ENCODE measurements at places on chromosomes 2 and 18.

DNA sequence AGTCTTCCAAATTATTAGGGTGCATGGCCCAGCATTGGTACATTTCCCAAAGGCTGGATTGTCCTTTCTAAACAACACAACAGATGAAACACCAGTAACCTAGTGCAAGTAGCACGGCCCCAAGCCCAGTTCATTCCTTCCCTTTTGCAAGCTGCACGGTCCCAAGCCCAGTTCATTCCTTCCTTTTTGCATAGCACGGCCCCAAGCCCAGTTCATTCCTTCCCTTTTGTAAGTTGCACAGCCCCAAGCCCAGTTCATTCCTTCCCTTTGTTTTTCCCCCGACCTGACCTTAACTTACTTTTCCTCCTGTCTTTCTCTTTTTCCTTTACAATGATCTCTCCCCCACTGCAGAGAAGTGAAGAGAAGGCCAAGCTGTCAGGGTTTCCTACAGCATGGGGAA, 60.9 kb downstream of the C18orf63 start:
- DNase-seq: no peak

GRCh38 chr18:27022477-27022876, 157.0 kb upstream of the AQP4 start:
- no peak for DNase-seq

DNA sequence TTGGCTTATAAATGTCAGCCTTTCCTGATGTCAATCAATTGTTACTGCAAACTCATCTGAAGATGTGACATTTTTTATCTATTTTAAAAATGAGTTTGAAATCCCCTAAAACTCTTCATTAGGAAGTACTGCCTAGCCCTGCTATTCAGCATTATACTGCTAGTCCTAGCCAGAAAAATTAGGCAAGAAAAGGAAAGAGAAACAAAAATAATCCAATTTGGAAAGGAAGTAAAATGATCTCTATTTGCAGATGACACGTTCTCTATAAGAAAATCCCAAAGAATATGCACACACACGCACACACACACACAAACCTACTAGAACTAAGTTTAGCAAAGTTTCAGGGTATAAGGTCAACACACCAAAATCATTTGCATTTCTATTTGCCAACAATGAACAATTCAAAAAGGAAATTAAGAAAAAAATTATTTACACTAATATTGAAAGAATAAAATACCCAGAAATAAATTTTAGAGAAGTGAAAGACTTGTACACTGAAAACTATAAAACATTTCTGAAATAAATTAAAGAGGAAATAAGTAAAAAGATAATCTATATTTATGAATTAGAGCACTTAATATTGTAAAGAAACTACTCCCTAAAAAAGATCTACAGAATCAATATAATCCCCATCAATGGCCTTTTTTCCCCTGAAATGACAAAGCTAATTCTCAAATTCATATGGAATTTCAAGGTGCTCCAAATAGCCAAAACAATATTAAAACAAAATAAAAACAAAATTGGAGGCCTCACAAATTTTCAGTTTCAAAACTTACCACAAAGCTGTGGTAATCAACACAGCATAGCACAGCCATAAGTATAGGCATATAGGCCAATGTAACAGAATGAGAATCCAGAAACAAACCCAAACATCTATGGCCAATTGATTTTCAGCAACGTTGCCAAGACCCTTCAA, 433.7 kb upstream of the TRIB2 start:
- DNase-seq: no peak

DNA sequence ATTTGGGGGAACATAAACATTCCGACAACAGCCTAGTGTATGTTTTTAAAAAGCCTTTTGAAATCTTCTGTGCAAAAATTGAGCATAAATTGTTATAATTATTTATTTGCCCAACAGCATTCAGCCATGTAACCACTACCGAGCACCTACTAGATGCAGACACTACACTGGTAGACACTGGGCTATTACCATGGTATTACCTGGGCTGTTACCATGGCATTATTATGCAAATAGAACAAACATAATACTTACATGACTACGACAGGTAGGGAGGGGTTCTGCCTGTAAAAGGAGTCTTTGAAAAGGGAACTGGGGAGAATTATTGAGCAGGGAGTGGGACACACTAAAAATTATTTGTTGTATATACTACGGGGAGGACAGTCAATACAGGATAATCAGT, 116.4 kb downstream of the MREG start:
- no peak for DNase-seq

DNA sequence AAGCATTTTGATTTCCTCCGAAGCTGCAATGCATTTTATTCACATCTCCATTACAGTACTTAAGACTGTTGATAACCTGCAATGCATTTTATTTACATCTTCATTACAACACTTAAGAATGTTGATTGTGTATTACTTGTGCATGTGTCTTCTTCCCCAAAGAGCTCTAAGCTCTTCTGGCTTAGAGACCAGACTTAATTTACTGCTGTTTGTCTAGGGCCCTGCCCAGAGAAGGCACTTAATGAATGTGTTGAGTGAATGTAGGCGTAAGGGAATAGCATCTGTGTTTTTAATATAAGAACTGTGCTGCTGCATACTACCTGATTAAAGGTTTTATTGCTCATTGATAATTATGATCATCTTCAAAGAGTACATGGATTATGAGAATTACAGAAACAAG, 295.6 kb downstream of the ZNF385B start:
- DNase-seq: no peak

GRCh38 chr2:131022731-131023130, 70.5 kb downstream of the FAM168B start:
- no peak for DNase-seq

GRCh38 chr2:69572641-69573040, 70.9 kb downstream of the AAK1 start:
- no peak for DNase-seq

DNA sequence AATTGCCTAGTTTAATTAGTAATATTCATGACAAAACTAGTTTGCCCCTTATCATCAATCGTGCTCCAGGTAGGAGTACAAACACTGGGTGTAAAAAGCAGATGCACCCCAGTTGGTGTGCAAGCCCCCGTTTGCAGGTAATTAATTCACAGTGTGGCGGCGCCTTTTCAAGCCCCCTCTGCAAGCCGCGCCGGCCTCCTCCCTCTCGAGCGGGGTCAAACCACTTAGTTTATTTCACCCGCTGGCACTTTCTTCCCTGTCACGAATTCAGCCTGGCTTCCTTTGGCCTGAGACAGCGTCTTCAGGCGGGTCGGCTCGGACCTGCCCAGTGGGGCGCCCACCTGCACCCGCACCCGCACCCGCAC, 64.7 kb upstream of the MAPRE2 start:
- no peak for DNase-seq

- no peak for DNase-seq
Observed at GRCh38 chr2:175688243-175688642, 313.8 kb downstream of the LNPK start.

GRCh38 chr2:64422466-64422865, 31.5 kb upstream of the LGALSL start:
- no peak for DNase-seq

DNA sequence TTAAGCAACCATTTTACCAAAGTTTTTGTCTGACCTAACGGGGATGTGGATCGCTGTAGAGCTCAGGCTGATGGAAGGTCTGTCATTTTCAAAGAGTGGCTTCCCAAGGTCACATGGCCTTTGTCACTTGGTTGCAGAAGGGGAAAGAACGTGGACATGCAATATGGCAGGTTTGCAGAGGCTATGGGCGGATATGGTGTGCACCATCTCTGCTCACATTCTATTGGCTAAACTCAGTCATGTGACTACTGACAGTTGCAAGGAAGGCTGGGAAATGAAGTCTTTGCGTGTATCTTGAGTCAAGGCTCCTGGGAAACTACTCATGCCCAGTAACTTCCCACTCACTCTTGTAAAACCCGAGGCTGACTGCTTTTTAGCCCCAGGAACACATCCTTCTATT, 96.8 kb downstream of the ST6GAL2 start:
- DNase-seq: no peak

GRCh38 chr2:96353606-96354101, 18.1 kb downstream of the NCAPH start:
- DNase-seq: no peak

DNA sequence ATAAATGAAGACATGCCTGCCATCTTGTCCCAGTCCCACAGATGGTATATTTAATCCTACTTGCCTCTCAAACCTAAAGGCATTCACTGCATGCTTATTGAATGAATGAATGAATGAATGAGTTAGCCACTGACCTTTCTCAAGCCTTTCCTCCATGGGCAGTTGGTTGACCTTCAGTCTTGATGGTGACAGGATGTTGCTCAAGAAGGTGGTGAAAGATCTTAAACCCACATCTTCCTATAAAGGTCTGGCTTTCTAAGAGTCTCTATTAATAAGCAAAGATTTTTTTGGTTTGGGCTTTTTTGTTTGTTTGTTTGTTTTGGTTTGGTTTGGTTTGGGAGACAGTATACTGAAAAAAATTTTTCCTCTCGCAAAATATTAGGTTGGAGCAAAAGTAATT, 41.7 kb downstream of the KIAA2012 start:
- no peak for DNase-seq

- DNase-seq: no peak
Observed at GRCh38 chr2:24231461-24231881, 56.6 kb downstream of the FAM228A start.

DNA sequence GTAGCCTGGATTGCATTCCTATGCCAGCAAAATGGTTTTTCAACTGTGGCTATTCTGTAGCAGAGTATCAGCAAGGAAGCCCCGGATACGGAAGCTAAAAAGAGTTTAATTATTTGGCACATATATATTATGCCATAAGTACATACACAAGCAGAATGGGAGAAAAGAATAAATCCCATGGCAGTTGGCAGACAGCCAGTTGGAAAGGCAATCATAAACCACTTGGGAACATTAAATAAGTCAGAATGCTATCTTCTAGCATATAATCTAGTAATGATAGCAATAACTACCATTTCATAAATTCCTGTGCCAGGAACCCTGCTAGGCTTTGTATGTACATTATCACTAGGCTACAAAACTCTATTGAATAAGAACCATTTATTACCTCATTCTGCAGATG, 26.0 kb downstream of the GALNT5 start:
- DNase-seq: no peak

DNA sequence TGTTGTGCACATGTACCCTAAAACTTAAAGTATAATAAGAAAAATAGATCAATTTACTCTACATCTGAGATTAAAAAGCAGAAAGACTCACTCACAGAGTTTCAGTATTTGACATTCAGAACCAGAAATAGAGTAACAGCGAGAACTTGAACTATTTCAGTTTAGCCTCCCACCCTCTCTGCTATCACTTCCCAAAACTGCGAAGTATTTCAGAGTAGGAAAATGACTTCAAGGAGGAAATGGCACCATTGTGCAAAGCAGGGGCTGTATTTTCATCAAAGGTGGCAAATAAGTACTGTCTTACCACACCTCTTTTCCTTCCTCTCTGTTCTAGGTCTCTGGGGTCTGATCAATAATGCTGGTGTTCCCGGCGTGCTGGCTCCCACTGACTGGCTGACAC, 13.6 kb downstream of the DHRS9 start:
- peak; percentile 25 for DNase-seq

DNA sequence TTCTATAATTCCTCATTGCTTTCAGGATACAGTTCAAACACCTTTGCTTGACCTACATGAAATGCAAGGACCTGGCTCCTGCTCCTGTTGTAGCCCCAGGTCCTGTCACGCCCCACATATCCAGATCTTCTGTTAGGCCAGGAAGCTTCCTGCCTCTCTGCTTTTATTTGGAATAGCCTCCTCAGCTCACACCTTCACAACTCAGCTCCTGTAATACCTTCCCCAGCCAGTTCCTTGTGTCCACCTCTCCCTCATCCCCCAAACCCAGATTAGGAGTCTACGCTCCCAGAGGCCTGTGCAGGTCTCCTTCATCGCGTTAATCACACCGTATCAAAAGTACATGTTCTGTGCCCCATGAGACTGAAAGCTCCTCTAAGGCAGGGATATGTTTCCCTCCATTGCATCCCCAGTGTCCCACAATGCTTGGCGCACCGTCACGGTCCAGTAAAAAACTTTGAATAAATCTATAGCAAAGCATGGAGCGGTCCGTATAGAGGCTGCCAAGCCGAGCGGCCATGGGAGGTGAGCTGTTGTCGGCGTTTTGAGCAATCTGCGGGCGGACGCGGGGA, 371 bp downstream of the MDH1B start:
- DNase-seq: no peak

DNA sequence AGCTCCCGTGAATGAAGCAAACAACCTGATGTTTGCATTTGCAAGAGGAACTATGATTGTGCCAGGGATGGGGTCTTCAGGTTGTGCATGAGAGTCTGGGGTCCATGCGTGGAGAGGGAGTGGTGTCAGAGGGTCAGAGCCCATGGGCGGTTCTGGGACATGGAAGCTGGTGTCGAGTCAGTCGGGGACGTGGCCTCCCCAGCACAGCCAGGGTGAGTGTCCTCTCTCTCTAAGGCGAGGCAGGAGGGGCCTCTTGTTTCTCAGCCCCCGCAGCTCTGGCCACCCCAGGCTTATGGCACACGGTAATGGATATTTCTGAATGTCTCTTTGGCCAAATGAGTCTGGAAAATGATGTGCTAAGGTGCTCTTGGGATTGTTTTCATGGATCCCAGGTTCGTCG, 118.6 kb downstream of the RTP5 start:
- no peak for DNase-seq

- DNase-seq: no peak
Observed at GRCh38 chr2:16870491-16871076, 204.9 kb upstream of the CYRIA start.

All from GM13977 (cell line).